Pulmonary artery endothelial cell (primary cell): ENCODE measurements at places on chromosomes 16 and 17.
A peak's percentile ranks its signal among the peaks of the same experiment; 100 is the strongest.

GRCh38 chr16:69114346-69114975 lies 9.0 kb downstream of the HAS3 start:
- DNase-seq, result no peak

DNA sequence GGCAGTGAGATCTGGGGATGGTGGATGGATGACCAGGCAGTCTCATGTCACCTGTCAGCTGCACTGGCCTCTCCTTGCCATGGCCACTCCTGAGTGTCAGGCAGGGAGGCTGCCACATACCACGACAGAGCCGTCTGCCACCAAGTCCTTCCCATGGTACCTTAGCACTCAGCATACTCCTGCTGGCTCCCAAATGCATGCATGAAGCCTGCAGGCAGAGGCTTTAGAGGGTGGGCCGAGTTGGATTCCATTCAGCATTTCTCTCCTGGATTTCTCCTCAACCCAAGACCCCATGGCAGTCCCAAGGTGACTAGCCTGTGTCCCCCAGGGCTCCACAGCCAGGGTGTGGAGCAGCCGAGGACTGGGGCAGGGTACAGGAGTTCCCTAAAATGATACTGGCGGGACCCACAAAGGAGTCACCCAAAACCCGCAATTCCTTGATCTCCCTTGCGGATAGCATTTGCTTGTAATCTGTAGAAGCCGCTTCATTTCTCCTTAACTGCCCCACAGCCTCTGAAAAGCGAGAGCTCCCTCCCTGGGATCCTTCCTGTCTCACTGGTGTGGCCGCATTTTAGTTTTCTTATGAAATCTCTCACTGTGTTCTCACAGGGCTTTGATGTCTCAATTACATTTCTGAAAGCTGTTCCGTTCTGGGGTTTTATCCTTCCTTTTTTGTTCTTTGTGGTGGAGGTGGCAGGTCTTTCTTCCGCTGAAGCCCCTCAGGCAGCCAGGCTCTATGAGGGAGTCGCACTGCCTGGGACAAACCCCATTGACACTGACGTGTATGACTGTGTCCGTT lies 141.4 kb downstream of the SOCS1 start:
- no peak for DNase-seq

DNA sequence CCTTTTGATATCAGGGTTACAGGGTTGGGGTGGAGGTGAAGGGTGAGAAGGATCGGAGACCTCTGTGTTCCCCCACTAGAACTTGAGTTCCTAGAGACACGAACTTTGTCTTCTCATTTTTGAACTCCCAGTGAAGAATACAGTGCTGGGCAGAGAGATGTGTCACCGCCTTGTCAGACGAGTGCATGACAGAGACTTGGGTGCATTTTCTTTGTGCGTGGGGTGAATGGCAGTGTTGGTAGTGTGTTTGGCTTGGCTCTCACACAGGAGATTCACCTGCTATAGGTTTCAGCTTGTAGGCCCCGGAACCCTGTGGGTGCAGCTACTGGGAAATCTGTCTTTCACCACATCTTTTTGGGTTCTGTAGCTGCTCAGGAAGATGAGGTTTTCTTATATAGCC lies 40.0 kb upstream of the CCR7 start:
- no peak for DNase-seq

- DNase-seq, result no peak
Measured at GRCh38 chr17:4620531-4621101, 20.9 kb downstream of the ALOX15 start.

GRCh38 chr17:78673395-78673794 lies 96.2 kb upstream of the DNAH17 start:
- DNase-seq, result no peak

DNA sequence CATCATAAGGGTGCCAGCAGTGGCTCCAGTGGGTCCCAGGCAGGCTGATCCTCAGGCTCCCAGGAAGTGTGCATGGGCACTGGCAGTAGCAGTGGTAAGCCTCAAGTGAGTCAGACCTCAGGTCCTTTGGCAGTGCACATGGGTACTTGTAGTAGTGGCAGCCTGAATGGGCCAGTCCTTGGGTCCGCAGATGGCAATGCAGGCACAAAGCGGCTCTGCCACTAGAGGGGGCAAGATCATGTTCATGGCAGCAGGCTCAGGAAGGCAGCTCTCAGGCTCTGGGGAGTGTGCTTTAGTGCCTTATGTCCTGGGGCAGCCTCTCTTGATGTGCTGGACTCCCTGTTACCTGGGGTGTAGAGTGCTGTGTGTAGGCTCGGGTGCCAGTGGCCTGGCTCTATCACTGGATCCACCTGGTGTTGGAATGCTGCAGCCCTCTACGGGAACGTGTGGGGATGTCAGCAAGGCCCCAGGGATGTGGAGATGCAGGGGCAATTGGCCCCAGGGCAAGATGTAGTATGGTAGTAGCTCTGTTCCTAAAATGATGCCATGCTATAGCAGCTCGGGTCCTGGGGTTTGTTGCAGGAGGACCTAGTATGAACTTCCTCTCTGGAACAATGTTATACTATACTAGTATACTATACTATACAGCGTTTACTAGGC lies 11.0 kb downstream of the ACSM3 start:
- peak; percentile 24 for DNase-seq

- no peak for DNase-seq
Measured at GRCh38 chr16:1979271-1980029, 1.8 kb downstream of the NOXO1 start.

DNA sequence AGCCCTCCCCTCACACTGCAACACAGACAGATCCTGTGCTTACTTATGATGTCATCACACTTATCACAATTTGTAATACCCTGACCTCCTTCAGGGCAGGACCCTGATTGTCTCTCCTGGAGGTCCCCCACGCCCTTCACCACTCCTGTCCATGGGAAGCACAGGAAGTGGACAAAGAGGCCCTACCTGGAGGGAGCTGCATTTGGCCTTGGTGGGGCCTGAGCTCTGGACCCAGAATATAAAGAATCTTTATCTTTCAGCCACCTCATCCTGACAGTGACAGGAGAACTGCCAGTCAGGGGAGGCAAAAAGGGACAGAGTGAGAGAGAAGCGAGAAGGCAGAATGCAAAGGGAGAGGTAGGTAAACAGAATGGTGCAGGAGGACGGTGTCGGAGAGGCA lies 303.4 kb upstream of the N4BP1 start:
- no peak for DNase-seq

GRCh38 chr16:82562183-82562683 lies 64.5 kb upstream of the CDH13 start:
- DNase-seq, result no peak

GRCh38 chr17:19305256-19305655 lies 57.3 kb downstream of the B9D1 start:
- no peak for DNase-seq
